Mesothelial cell of epicardium (in vitro differentiated cells): ENCODE measurements at places on chromosomes 2 and 18. TPM values are rescaled to one million over a fixed set of nuclear protein-coding genes. Genes with fewer than 3 reads are reported as not detected.

Gene SEPTIN2
- 507 to 522 TPM (median 508 TPM) in 3 replicates for total RNA-seq

DNA sequence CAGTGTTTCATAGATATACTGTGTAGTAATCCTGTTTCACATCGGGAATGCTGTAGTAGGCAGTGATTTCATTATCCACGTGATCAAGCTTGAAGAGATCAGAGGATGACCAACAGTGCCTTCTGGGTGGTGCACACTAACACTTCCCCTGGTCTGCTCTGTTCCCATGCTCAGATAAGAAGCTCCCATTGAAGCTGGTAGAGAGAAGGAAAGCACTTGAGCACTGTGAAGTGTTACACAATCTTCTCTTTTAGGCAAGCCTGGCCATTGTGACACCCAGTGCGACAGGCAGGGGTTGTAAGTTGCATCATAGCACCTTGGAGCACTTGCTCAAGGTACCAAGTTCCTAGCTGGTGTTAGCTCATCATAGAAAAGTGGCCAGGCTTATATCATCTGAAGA, 30.6 kb upstream of the GPD2 start:
- no peaks in the 10 kb centered on the region for H3K4me1 ChIP-seq
- no peak overlapping the region for H3K4me3 ChIP-seq
- no peak for DNase-seq

DNA sequence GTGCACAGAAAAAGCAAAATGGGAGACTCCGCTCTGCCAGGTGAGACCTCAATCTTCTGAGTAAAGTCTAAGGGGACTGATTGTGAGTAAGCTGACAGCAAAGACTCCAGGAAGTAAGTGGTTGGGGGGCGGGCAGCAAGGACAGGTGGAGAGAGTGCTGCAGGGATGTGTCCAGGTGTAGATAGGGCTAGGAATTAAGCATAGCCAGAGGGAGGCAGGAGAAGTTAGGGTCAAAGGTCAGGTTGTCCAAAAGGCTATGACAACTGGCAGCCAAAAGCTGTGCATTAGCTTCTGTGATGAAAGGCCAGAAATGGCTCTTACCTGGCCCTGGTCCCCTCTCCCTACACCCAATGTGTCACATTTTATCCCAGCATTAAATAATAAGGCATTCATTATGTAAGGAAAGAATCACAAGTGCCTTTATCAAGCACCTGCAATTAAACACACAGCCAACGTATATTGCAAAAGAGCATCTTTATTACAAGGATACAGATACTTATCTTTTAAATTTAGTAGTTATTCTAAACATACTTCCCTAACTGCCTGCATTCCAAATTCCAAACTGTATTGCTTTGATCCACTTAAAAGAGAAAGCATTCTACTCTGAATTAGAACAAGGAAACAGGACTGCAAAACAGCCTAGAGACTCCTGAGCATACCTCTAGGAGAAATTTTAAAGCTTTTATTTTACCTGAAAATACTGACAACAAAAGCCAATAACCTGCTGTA, 247.9 kb downstream of the IRS1 start:
- no peaks in the 10 kb centered on the region for H3K36me3 ChIP-seq
- no peak for DNase-seq
- H3K4me3 ChIP-seq, result no peak overlapping the region
- peaks cover 52% of the 10 kb centered on the region for H3K4me1 ChIP-seq
- peak overlapping the region; percentile 35 for H3K27ac ChIP-seq

DNA sequence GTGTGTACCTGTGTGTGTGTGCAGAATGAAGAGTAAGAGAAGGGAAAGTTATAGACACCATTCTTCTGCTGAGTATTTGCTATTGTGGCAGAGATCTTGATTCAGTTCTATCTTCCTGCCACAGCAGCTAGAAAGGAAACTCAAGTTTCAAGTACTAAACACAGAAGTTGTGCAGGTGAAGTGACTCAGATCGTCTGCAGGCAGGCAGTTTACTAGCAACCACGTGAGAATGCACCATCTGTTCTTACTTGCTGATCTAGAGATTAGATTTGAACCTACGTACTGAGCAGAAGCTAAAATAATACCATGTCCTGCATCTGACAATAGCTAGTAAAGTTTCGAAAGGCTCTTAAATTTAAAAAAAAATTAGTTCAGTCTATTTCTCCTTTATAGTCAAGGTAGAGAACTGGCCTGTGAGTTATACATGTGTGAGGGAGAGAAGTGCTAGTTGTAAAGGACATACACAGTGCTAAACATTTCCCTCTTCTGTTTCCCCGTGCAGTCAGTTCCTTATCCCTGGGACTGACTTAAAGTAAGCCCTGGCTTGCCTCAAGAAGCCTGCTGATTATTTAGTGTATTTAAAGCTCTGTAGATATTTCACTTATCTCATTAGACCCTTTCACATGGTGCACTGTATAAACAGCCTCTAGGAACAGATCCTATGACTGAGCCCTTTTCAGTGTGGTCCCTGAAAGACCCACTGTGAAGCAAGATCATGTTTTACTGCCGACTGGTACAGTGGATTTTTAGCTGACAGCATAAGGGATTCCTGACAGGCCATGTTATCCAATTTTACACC, 45.0 kb downstream of the SLC38A11 start:
- H3K4me1 ChIP-seq, result peaks cover 60% of the 10 kb centered on the region
- DNase-seq, result no peak
- no peaks in the 10 kb centered on the region for H3K36me3 ChIP-seq
- H3K27ac ChIP-seq, result peak overlapping the region; percentile 85

Gene SPATS2L
- 78.6 to 84.8 TPM (median 83.7 TPM) in 3 replicates for total RNA-seq

DNA sequence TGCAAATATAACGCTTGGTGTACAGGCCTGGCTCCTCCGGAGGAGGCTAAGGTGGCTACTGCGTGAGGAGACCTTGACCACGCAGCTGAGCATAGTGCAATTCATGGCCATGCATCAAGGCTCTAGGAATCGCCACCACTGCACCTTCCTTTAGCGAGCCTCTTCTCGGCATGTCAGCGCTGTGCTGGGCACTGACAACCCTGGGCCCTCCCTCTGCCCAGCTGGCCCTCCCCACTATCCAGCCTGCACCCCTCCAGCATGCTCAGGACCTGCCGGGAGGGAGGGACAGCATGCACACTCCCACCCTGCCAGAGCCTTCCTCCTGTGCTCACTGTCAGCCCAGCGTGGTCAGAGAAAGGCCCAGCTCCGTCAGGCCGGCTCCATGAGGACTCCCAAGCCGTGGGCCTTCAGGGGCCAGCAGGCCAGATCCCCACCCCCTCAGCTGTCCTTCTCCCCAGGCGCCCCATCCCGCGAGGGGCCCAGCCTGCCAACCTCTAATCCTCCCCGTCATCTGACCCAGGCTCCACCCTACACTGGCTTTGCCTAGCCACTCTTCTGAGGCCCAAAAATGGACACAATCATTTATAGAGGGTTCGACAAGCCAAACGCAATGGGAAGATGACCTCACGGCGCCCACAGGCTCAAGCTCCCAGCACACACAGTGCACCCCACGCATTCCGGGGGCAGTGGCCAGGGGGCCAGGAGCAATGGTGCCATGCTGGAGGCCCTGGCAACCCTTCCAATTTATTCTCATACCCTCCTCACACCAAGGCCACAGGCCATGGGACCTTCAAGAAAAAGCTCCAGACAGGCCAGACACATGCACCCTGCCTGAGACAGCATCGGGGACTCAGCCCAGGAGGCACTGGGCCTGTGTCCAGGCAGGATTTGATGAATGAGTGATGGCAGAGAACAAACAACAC, 3.5 kb downstream of the BIN1 start:
- H3K36me3 ChIP-seq, result no peaks in the 10 kb centered on the region
- H3K27me3 ChIP-seq, result no peaks in the 10 kb centered on the region
- H3K27ac ChIP-seq, result peak overlapping the region; percentile 56
- H3K4me1 ChIP-seq, result peaks cover 37% of the 10 kb centered on the region
- no peak overlapping the region for H3K4me3 ChIP-seq

GRCh38 chr18:35344736-35345459, 678 bp upstream of the ZNF24 start:
- peak overlapping the region; percentile 95 for H3K27ac ChIP-seq
- H3K4me1 ChIP-seq, result peaks cover 25% of the 10 kb centered on the region
- no peak for DNase-seq

Gene LIMS3
- 2.0 to 3.1 TPM (median 2.1 TPM) in 3 replicates for total RNA-seq

Gene CBLN2
- 0.53 TPM in 1 of 3 replicates, not detected in the others for total RNA-seq

Gene SERPINB4
- total RNA-seq, result not detected in 3 replicates

GRCh38 chr2:172332507-172332906, 94.9 kb upstream of the ITGA6 start:
- H3K27me3 ChIP-seq, result no peaks in the 10 kb centered on the region
- no peak overlapping the region for H3K27ac ChIP-seq
- H3K4me3 ChIP-seq, result no peak overlapping the region
- no peaks in the 10 kb centered on the region for H3K36me3 ChIP-seq
- no peak for DNase-seq
- peaks cover 4% of the 10 kb centered on the region for H3K4me1 ChIP-seq

DNA sequence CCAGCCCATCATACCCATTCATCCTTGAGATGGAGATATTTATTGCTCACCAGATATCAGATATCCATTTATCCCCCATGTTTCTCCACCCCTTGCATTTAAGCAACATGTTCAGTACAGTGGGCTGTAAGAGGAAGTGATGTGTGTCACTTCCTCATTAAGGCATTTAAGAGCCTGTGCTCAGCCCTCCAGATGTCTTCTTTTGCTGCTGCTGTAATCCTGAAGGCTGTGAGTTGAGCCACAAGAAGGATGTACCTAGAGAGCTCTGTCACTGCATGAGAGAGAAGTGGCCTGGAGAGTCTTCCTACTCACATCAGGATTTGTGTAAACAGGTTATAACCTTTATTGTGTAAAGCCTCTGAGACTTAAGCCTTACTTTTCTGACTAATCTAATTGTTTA, 151.8 kb upstream of the UNC80 start:
- H3K4me3 ChIP-seq, result no peak overlapping the region
- H3K27ac ChIP-seq, result no peak overlapping the region
- no peak for DNase-seq
- peaks cover 12% of the 10 kb centered on the region for H3K36me3 ChIP-seq
- H3K27me3 ChIP-seq, result no peaks in the 10 kb centered on the region
- peaks cover 29% of the 10 kb centered on the region for H3K4me1 ChIP-seq

DNA sequence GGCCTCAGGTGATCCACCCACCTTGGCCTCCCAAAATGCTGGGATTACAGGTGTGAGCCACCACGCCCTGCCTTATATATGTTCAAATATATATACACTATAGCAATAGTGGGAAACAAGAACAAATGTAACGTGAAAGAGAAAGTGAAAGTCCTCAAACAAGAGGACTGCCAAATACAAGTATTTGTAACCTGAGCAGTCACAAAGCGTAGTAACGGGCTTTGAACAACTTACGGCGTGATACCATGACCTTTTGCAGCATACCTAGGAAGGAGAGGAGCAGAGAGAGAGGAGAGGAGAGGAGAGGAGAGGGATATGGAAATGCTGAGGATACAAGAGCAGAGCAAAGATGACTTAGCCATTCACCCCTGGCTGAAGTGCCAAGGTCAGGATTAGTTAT, 113.8 kb upstream of the RGPD4 start:
- no peak overlapping the region for H3K27ac ChIP-seq
- H3K36me3 ChIP-seq, result no peaks in the 10 kb centered on the region
- no peaks in the 10 kb centered on the region for H3K27me3 ChIP-seq
- DNase-seq, result no peak
- peaks cover 4% of the 10 kb centered on the region for H3K4me1 ChIP-seq

GRCh38 chr2:100612388-100613000, 49.7 kb downstream of the PDCL3 start:
- H3K4me3 ChIP-seq, result no peak overlapping the region
- H3K36me3 ChIP-seq, result no peaks in the 10 kb centered on the region
- H3K27me3 ChIP-seq, result peaks cover 11% of the 10 kb centered on the region
- no peak overlapping the region for H3K27ac ChIP-seq

GRCh38 chr2:643334-643733, 33.9 kb downstream of the TMEM18 start:
- H3K4me3 ChIP-seq, result no peak overlapping the region
- no peak for DNase-seq
- no peak overlapping the region for H3K27ac ChIP-seq
- H3K27me3 ChIP-seq, result peaks cover 42% of the 10 kb centered on the region

DNA sequence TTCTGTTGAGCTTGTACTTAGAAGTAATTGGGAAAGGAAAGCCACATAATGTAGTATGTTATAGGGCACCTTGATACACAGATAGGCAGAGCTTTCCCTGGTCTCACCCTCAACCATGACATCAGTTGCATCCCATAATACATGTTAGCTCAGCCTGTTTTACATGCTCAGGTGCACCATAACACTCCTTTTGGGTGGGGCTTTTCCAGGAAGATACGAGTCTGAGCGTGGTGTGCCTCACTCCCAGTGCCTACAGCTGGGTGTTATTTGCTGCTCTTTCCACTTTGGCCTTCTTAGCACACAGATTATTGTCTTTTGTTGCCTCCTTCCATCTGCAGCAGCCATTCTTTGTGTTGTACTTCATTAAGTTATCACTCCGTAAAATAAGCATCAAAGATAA, 11.9 kb downstream of the TTC39C start:
- H3K4me3 ChIP-seq, result no peak overlapping the region
- no peak overlapping the region for H3K27ac ChIP-seq
- H3K27me3 ChIP-seq, result no peaks in the 10 kb centered on the region
- no peaks in the 10 kb centered on the region for H3K36me3 ChIP-seq

Gene CCDC138
- 20.4 to 22.6 TPM (median 21.3 TPM) in 3 replicates for total RNA-seq

Gene PLEK
- not detected in 3 replicates for total RNA-seq

DNA sequence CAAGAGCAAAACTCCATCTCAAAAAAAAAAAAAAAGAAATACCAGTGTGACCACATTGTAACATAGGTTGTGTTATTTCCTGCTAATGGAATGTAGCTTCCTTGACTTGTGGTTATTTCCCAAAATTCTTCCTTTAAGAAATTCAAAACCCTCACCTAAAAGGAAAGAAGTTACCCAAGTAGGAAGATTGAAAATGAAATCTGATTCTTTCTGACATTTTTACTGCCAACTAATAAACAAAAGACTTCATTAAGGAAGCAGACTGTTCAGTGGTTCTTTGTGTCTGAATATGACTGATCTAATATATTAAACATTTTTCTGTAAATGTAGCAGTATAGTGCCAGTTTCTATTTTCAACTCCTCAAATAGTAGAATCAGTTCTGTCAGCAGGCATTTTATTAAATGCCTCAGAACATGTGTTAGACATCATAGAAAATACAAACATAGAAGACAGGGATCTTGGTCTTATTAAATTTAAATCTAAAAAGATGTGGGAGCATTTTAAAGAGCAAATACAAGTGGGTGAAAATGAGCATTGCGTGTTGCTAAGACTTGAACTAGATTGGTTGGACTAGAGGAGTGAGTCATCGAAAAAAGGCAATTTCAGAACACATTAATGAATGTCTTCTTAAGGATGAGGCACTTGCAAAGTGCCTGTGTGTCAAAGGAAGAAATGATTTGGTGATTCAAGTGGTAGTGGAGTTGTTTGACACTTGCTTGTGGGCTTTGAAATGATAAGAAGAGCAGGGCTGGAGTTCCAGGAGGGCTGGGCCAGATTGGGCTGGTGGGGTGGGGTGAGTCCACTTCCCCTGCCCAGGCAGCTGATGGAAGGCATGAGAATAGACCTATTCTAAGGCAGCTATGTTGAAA, 53.4 kb downstream of the PKP4 start:
- H3K27me3 ChIP-seq, result no peaks in the 10 kb centered on the region
- DNase-seq, result no peak
- H3K4me1 ChIP-seq, result peaks cover 22% of the 10 kb centered on the region
- peak overlapping the region; percentile 40 for H3K27ac ChIP-seq
